ENCODE measurements at places on chromosomes 7 and 10. TPM values are rescaled to one million over a fixed set of nuclear protein-coding genes. Genes with fewer than 3 reads are reported as not detected.

WBP1L gene
- 24.5 TPM for polyA plus RNA-seq

- peak overlapping the region; percentile 8 for H3K4me3 ChIP-seq
- H3K27me3 ChIP-seq: no peaks in the 10 kb centered on the region
- no peaks in the 10 kb centered on the region for H3K36me3 ChIP-seq
- H3K27ac ChIP-seq: peak overlapping the region; percentile 5
- no peak for DNase-seq
- peaks cover 7% of the 10 kb centered on the region for H3K4me1 ChIP-seq
These were observed 165.0 kb upstream of the ASAH2 start for GRCh38 chr10:50416181-50416824.

DNA sequence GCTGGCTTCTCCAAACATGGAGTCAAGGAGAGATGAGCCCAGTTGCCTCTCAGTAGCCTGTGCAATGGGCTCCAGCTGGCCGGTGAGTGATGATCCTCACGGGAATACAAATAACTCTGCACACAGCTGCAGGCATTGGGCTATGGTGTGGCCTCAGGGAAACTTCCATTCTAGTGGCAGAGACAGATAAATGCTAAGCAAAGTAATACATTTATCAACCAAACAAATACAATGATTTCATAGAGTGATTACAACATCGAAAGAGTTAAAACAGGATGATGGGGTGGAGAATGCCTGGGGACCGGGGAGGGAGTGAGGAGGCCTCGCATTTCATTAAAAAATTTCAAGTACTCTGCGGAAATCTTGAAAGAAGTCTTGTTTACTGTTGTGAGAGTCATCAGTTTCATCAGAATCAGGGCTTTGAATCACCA is 15.0 kb upstream of the AKR1B1 start:
- H3K27ac ChIP-seq: no peak overlapping the region
- H3K4me1 ChIP-seq: no peaks in the 10 kb centered on the region
- H3K27me3 ChIP-seq: no peaks in the 10 kb centered on the region
- no peak overlapping the region for H3K4me3 ChIP-seq
- DNase-seq: no peak

GRCh38 chr10:30560326-30560725 is 69.2 kb downstream of the LYZL2 start:
- no peaks in the 10 kb centered on the region for H3K27me3 ChIP-seq
- no peak for DNase-seq
- no peak overlapping the region for H3K27ac ChIP-seq
- no peak overlapping the region for H3K4me3 ChIP-seq
- no peaks in the 10 kb centered on the region for H3K4me1 ChIP-seq
- no peaks in the 10 kb centered on the region for H3K36me3 ChIP-seq

DNA sequence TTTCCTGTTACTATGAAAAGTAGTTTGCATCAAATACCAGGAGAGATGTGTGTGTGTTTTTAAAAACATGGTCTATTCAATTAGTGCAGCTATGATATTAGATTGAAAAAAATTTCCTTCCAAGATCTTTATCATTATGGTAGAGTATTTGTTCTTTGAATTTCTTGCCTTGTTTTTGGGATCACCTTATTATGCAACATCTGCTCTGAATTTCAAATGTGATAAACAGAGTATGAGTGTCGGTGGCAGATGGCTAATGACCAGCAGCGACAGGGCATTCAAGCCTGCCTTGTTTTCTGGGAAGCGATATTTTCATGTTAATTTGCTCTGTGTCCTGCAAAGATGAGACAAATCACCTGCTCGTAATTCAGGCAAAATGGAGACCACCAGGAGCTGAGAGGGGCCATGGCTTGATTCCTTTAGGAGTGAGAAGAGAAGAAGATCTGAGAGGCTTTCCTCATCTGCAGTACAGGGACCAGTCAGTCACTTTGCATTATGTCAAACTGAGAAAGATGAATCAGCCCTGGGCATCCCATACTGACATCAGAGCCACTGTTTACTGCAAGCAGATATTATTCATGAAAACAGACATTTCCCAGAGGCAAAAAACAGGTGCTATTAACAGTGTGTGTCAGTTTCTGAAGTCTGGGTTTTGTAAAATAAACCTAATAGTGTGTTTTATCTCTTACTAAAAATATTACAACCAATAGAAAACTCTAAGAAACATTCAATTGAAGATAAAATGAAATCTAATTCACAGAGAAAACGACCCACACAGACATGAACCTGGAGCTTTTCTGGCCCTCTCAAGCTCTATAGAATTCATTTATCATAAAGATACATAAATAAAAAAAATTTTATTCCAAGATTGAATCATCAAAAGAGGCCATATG is 67.6 kb downstream of the CDK6 start:
- no peaks in the 10 kb centered on the region for H3K36me3 ChIP-seq
- no peak overlapping the region for H3K27ac ChIP-seq
- H3K4me1 ChIP-seq: peaks cover 22% of the 10 kb centered on the region
- H3K27me3 ChIP-seq: no peaks in the 10 kb centered on the region
- no peak overlapping the region for H3K4me3 ChIP-seq
- DNase-seq: no peak

- DNase-seq: no peak
- H3K4me1 ChIP-seq: no peaks in the 10 kb centered on the region
- no peak overlapping the region for H3K27ac ChIP-seq
- no peaks in the 10 kb centered on the region for H3K36me3 ChIP-seq
- no peaks in the 10 kb centered on the region for H3K27me3 ChIP-seq
- no peak overlapping the region for H3K4me3 ChIP-seq
These were observed 8.2 kb upstream of the RHBDD2 start for GRCh38 chr7:75870557-75871161.

DNA sequence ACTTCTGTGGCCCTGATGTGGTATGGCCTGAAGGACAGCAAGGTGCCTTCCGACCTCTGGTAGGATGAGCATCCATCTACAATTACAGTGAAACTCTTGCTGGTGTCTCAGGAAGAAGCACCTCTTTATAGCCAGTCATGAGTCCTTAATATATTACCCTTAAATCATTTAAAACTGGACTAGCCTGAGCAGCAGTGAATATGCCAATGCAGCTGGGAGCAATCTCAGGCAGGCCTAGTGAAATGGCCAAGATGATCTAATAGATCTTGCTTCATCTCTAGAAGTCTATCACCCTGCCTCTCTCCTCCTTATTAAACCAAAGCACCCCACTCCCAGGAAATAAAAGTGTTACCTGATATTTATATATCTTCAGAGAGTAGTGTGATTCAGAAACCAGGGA is 66.7 kb upstream of the SORCS3 start:
- no peaks in the 10 kb centered on the region for H3K36me3 ChIP-seq
- DNase-seq: no peak
- no peak overlapping the region for H3K27ac ChIP-seq
- no peaks in the 10 kb centered on the region for H3K27me3 ChIP-seq
- no peak overlapping the region for H3K4me3 ChIP-seq

DNA sequence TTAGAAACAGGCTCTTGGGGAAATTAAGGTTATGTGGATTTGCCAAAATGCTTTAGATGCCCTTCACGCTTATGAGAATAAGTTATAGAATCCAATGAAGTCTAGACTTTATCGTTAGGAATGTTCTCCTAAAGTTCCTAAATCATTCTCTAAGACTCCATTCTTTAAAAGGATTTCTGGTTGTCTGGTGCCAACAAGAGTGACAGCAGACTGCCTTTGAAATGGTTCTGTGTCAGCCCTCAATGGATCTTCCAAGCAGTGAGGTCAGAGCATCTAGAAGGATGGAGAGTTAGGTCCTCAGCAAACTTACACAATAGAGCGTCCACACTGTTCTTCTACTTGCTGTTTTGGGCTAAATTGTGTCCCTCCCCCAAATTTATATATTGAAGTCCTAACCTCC is 473.3 kb downstream of the GATA3 start:
- no peaks in the 10 kb centered on the region for H3K36me3 ChIP-seq
- H3K4me3 ChIP-seq: no peak overlapping the region
- H3K4me1 ChIP-seq: no peaks in the 10 kb centered on the region
- peaks cover 3% of the 10 kb centered on the region for H3K27me3 ChIP-seq

DNA sequence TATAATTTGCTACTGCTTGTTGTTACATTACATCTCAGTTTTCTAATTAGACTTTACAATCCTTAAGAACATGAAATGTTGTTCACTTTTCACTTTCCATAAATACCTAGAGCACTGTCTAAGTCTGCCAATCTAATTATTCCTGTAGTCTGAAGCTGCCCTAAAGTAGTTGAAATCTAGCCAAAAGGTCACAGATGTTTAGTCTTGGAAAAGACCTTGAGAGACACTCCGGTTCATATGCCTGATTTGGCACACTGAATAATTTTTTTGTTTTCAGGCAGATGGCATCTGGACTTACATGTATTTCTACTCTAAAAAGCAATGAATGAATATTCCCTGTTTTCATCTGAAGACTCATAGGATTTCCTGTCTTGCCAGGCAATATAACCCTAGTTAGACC is 359.1 kb downstream of the ANKRD7 start:
- no peak for DNase-seq
- H3K4me1 ChIP-seq: no peaks in the 10 kb centered on the region
- no peaks in the 10 kb centered on the region for H3K36me3 ChIP-seq
- no peaks in the 10 kb centered on the region for H3K27me3 ChIP-seq
- H3K4me3 ChIP-seq: no peak overlapping the region
- H3K27ac ChIP-seq: no peak overlapping the region

DNA sequence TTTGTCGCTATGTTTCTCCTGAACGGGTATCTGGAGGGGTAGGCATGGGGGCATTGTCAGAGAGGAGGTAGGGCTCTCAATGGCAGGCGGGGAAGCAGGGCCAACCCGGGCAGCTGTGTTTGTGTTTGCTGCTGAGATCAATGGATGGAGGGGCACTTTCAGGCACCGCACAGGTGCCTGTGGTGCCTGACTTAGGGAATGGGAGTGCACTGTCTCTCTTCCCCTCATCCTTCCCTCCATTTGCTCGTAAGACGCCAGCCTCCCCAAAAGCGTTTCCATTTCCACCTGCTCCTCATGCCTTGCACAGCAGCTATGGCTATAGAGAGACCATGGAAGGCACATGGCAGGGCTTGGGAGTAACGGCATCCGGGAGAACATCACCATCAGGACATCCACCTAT is 615.9 kb upstream of the FOXK1 start:
- no peak overlapping the region for H3K4me3 ChIP-seq
- no peak overlapping the region for H3K27ac ChIP-seq
- no peaks in the 10 kb centered on the region for H3K36me3 ChIP-seq
- H3K27me3 ChIP-seq: no peaks in the 10 kb centered on the region
- no peak for DNase-seq

DNA sequence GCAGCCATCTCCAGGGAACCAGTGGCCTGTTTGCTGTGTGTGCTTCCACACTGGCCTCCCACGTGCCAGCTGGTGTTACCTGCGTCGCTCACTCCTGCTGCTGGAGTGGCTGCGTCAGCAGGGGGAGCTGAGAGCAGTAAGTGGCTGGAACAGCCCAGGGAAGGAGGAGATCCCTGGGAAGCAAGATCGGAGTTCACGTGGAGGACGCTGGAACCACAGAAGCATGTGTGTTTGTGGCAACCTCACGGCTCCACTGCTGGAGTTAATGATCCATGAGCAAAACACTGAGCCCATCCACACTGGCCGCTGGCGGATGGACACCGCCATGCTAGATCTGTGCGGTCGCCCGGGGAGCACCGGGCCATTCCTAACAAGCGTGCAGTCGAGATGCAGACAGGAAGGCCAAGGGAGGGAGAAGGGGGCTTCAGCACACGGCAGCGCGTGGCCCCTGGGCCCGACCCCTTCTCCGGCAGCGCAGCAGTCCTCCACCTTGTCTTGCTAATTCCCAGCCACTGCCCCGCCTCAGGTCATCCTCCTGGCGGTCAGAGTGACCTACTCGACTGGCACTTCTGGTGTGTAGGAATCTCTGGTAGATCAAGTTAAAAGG is 68.5 kb upstream of the EEPD1 start:
- H3K4me3 ChIP-seq: no peak overlapping the region
- H3K4me1 ChIP-seq: no peaks in the 10 kb centered on the region
- no peak overlapping the region for H3K27ac ChIP-seq

DNA sequence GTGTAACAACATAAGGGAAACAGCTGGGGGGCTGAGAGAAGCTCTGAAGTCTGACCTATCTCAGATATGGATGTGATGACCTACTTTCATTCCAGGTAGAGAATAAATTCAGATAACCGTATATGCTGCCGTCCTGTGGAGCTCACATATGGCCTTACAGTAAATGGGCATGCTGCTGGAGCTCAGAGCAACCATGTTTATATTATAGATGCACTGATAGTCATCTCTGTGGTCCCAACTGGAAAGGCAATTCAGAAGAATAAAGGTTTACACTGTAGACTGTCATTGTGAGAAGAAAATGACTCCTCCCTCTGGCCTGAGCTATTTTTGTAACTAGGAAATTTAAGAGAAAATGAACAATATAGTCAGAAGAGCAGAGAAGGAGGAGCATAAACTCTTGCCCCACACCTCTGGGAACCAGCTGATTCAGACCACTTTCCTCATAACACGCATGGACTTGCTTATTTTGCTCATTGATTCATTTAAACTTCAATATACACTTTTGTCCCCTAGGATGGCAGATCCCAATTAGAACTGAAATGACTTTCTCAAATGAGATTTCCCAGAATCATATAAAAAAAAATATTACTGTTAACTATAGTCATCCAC is 69.9 kb upstream of the NXPH1 start:
- H3K27ac ChIP-seq: no peak overlapping the region
- H3K27me3 ChIP-seq: no peaks in the 10 kb centered on the region
- no peaks in the 10 kb centered on the region for H3K4me1 ChIP-seq
- no peak overlapping the region for H3K4me3 ChIP-seq

GRCh38 chr10:9792181-9792580 is 1225.5 kb upstream of the CELF2 start:
- no peaks in the 10 kb centered on the region for H3K27me3 ChIP-seq
- no peak overlapping the region for H3K27ac ChIP-seq
- no peaks in the 10 kb centered on the region for H3K4me1 ChIP-seq
- no peak overlapping the region for H3K4me3 ChIP-seq
- DNase-seq: no peak
- no peaks in the 10 kb centered on the region for H3K36me3 ChIP-seq

- H3K36me3 ChIP-seq: no peaks in the 10 kb centered on the region
- DNase-seq: peak; percentile 45
- no peaks in the 10 kb centered on the region for H3K27me3 ChIP-seq
- peak overlapping the region; percentile 77 for H3K27ac ChIP-seq
These were observed 174.7 kb upstream of the GRB10 start for GRCh38 chr7:50957431-50957830.

DNA sequence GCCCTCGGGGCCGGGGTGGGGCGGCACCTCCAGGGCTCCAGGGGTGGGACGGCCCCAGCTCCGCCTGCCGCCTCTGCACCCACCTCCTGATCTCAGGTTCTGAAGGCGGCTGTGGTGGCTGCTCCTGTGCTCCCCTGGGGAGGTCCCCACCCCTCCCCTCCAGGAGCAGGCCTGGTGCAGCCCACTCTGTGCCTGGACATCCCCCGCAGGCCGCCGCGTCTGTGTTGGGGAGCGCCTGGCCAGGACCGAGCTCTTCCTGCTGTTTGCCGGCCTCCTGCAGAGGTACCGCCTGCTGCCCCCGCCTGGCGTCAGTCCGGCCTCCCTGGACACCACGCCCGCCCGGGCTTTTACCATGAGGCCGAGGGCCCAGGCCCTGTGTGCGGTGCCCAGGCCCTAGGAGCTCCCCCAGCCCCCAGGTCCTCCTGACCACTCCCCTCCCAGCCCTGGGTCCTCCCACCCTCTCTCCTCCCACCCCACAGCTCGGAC is 5.5 kb downstream of the CYP2W1 start:
- peaks cover 23% of the 10 kb centered on the region for H3K4me1 ChIP-seq
- H3K27ac ChIP-seq: no peak overlapping the region
- no peaks in the 10 kb centered on the region for H3K27me3 ChIP-seq
- no peak overlapping the region for H3K4me3 ChIP-seq
- no peaks in the 10 kb centered on the region for H3K36me3 ChIP-seq

- H3K27me3 ChIP-seq: no peaks in the 10 kb centered on the region
- no peak for DNase-seq
- H3K27ac ChIP-seq: no peak overlapping the region
- H3K4me3 ChIP-seq: no peak overlapping the region
- no peaks in the 10 kb centered on the region for H3K4me1 ChIP-seq
These were observed 138.9 kb downstream of the CACNB2 start for GRCh38 chr10:18279173-18279572.

All from hepatocyte (in vitro differentiated cells).